ENCODE measurements at places on chromosomes 13 and 19. TPM values are rescaled to one million over a fixed set of nuclear protein-coding genes. Genes with fewer than 3 reads are reported as not detected.

- H3K27ac ChIP-seq = peak overlapping the region; percentile 85
- no peaks in the 10 kb centered on the region for H3K27me3 ChIP-seq
- H3K36me3 ChIP-seq = peaks cover 25% of the 10 kb centered on the region
- peaks cover 39% of the 10 kb centered on the region for H3K4me1 ChIP-seq
- H3K4me3 ChIP-seq = no peak overlapping the region
- DNase-seq = peak; percentile 52
Measured at GRCh38 chr19:48724796-48725753, 5.5 kb upstream of the MAMSTR start.

Gene LAIR2
- total RNA-seq = 3.1 TPM

DNA sequence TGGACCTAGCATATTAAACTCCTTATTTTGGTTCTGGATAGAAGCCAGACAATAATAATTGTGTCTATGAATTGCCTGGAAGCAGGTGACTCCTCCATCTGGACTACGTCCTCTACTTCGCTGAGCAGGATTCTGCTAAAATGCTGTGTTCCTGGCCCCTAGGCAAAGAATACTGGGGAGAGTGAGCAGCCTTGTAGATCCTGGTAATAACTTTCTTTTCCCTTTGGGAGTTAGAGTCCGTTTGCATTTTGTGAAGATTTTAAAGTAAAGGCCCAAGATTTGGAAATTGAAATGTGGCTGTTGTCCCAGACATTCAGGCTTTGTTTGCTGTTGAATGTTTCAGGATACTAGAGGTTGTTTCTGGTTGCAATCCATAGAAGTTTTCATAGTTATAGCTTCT lies 511.9 kb upstream of the KLF12 start:
- no peak for DNase-seq
- H3K27ac ChIP-seq = no peak overlapping the region
- H3K4me3 ChIP-seq = no peak overlapping the region
- no peaks in the 10 kb centered on the region for H3K4me1 ChIP-seq
- no peaks in the 10 kb centered on the region for H3K36me3 ChIP-seq
- no peaks in the 10 kb centered on the region for H3K27me3 ChIP-seq

- H3K27ac ChIP-seq = no peak overlapping the region
- no peaks in the 10 kb centered on the region for H3K4me1 ChIP-seq
- H3K36me3 ChIP-seq = no peaks in the 10 kb centered on the region
- no peak for DNase-seq
- H3K27me3 ChIP-seq = no peaks in the 10 kb centered on the region
- H3K4me3 ChIP-seq = no peak overlapping the region
Measured at GRCh38 chr13:64551755-64552154, 2678.4 kb downstream of the PCDH9 start.

Gene C1QTNF9B
- not detected for total RNA-seq

Gene STOML3
- total RNA-seq = not detected
